ENCODE measurements at places on chromosomes 11 and 22.

- DNase-seq = no peak
Measured at GRCh38 chr22:50058906-50059880, 1.1 kb upstream of the TTLL8 start.

GRCh38 chr11:131025020-131025419, 108.7 kb upstream of the SNX19 start:
- DNase-seq = no peak

DNA sequence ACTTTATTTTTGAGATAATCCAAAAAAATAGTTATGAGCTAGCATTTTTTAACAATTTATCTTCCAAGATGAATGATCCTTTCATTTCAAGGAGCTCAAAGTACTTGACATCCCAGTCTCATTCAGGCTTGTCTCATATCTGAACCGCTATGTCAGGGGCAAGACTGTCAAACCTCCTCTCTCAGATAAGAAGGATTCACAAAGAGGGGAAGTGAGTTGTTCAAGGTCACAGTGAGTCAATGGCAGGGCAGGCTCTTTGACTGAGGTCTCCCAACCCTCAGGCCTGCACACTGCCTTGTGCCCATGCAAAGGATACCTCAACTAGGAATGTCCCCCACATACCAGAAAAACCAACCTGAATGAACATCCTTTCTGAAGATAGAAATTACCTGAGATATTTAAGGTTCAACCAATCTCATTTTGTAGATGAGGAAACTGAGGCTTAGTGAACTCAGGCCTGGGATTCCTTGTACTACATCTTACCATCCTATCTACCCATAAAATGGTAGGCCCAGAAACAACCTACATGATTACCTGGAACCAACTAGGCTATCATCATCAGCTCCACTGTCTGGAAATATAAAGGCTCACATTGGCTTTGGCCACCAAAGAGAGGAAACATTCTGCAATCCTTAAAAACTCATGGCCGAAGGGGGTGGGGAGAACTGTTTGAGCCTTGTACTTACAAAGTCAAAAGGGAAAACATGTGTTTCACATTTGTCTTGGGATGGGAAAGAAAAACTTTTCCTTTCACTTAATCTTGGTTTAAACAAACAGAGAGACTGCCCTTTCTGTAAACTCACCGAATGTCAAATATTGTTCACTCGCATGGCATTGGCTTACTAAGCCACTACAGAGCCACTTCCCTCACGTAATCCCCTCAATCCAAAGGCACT, 51.1 kb downstream of the LIF start:
- DNase-seq = no peak

- no peak for DNase-seq
Measured at GRCh38 chr11:128962896-128963295, 20.2 kb upstream of the TP53AIP1 start.

DNA sequence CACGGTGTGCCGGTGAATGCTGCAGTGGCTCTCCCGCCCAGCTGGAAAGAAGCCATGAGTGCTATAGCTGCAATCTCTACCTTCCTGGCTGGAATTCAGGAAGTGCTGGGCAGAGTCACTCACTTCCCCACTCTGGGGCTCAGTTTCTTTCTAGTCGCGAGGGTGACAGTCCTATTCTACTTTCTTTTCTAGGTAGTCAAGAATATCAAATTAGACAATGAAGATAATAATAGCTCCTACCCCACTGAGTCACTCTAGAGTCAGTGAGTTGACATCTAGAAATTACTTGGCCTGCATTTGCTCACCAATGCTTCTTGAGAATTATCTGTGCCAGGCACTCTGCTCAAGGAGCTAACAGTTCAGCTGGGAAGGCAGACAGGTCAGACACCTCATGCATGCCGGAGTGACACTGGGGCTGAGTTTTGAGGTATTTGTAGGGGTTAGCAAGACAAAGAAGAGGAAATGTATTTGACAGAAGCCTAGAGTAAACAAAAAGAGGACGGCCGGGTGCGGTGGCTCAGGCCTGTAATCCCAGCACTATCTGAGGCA, 3.2 kb downstream of the CENPM start:
- no peak for DNase-seq

GRCh38 chr11:35373284-35373933, 45.9 kb downstream of the SLC1A2 start:
- no peak for DNase-seq

- no peak for DNase-seq
Measured at GRCh38 chr11:130328420-130328819, 13.7 kb upstream of the ZBTB44 start.

DNA sequence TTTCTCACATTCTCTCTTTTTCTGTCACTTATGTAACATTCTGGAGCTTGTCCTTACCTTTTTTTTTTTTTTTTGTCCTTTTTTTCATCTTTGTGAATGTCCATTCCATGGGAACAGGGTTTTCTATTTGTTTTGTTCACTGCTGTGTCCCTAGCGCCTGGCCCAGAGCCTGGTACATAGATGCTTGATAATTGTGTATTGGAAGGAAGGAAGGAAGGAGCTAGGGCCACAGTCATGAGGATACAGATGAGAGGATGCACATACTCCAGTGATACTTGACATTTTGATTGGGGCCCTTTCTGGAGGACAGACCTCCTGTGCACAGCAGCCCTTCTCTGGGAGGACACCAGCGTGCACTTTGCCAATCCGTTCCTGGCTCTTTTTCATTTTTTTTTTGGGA, 68.9 kb downstream of the KIAA1671 start:
- no peak for DNase-seq
